Caudate nucleus (tissue), 63 donors: ENCODE measurements at places on chromosomes 7 and 10.

- DNase-seq, result no peak
These were observed 24.3 kb upstream of the NKX6-2 start for GRCh38 chr10:132810141-132810806.

GRCh38 chr7:137734221-137734620, 112.6 kb downstream of the DGKI start:
- DNase-seq, result no peak

GRCh38 chr10:46227936-46228562, 58.7 kb upstream of the ANTXRL start:
- no peak for DNase-seq

- no peak for DNase-seq
These were observed 61.5 kb downstream of the REEP3 start for GRCh38 chr10:63582690-63583089.

- DNase-seq, result no peak
These were observed 116.6 kb downstream of the NKX6-2 start for GRCh38 chr10:132669208-132669861.

DNA sequence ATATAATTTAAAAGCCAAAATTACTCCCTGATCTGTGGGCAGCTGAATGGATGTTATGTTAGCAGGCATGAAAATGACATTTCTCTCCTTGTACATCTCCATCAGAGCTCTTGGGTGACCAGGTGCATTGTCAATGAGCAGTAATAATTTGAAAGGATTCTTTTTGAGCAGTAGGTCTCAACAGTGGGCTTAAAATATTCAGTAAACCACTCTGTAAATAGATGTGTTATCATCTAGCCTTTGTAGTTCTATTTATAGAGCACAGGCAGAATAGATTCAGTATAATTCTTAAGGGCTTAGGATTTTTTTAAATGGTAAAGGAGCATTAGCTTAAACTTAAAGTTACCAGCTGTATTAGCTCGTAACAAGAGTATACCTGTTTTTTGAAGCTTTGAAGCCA, 52.0 kb downstream of the MRPL32 start:
- DNase-seq, result no peak

DNA sequence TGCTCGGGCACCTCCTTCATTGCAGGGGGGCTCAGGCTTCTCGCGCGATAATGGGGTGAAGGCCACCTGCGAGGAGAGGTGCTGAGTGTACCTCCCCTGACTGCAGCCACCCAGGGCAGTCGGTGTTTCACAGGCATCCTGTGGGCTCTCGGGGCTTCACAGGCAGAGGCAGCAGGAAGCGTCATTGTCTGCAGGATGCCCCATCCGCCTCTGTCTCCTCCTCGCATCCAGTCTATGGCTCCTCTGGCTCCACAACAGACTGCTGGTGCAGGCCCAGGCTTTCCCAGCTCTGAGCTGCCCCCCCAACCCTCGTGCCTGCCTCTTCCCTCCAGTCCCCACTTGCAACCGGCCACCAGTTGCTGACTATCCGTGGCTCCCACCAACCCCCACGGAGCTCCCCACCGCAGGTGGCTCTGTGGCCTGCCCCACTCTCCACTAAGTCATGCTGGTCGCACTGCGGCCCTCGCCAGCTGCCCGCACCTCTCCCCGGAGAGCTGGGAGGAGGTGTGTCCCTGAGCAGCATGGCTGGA, 36.5 kb downstream of the CAMK2B start:
- DNase-seq, result no peak

- no peak for DNase-seq
These were observed 46.5 kb downstream of the AMPH start for GRCh38 chr7:38584443-38585210.

DNA sequence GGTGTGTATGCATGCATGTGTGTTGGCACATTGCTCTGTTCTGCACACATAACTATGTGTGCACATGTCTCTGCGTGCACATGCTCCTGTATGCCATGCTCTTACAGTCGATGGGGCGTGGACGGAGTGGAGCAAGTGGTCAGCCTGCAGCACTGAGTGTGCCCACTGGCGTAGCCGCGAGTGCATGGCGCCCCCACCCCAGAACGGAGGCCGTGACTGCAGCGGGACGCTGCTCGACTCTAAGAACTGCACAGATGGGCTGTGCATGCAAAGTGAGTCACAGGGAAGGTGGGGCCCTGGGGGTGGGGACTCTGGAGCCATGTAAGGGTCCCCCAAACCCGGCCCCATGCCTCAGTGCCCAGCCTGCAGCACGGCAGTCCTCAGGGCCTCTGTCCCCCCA, 30.6 kb upstream of the SLC29A3 start:
- no peak for DNase-seq

DNA sequence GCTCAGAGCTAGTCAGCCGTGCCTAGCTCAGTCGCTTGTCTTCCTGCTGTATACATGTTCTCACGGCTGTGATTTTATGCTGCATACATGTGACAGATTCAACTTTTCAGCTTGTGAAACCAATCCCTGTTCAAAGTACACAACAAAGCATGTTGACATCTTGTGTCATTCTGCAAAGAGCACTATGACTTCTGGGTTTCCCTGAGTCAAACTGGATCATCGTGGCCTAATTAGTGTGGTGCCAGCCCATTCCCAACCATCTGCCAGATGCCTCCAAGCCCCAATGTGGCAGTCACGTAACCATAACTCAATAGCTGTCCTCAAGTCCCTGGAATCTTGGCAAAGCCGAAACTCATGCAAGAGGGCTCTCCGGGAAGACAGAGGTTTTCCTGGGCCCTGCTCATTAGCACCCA, 144.8 kb downstream of the MYOF start:
- DNase-seq, result no peak

- no peak for DNase-seq
These were observed 852 bp downstream of the FOXI2 start for GRCh38 chr10:127737563-127738511.

GRCh38 chr10:74282848-74283210, 131.8 kb downstream of the ADK start:
- no peak for DNase-seq

DNA sequence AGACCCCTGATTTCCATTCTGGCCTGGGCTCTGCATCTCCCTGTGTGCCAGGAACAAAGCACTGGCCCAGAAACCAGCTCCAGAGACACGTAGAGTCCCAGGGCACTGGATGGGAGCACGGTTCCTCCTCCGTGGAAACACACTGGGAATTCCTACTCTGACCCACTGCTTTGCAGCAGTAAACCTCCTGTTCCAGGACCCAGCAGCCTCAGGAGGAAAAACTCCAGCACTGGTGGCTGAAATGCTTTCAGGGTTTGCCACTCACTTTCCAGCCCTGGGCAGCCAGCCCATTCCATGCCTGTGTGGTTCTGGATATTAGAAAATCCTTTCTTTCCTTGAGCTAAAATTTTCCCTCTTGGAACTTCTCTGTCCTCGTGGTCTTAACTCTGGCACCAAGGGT, 58.0 kb downstream of the FAM171A1 start:
- DNase-seq, result peak; percentile 75

GRCh38 chr10:28381903-28382347, 79.1 kb upstream of the MPP7 start:
- peak; percentile 23 for DNase-seq
